ENCODE measurements at places on chromosomes 7 and 10. TPM values are rescaled to one million over a fixed set of nuclear protein-coding genes. Genes with fewer than 3 reads are reported as not detected.

The CNPY1 gene
- not detected for polyA plus RNA-seq

The UNC5B gene
- 8.7 TPM for polyA plus RNA-seq

The MYH16 gene
- not detected for polyA plus RNA-seq

The TRIM50 gene
- polyA plus RNA-seq, result not detected

The EXOC6 gene
- 4.6 TPM for polyA plus RNA-seq

The SEMA3A gene
- polyA plus RNA-seq, result 19.8 TPM

The LFNG gene
- polyA plus RNA-seq, result 3.2 TPM

The NME8 gene
- 1.3 TPM for polyA plus RNA-seq

The AVPI1 gene
- 8.9 TPM for polyA plus RNA-seq

The CALCR gene
- 0.59 TPM for polyA plus RNA-seq

The TMEM213 gene
- polyA plus RNA-seq, result 0.14 TPM

DNA sequence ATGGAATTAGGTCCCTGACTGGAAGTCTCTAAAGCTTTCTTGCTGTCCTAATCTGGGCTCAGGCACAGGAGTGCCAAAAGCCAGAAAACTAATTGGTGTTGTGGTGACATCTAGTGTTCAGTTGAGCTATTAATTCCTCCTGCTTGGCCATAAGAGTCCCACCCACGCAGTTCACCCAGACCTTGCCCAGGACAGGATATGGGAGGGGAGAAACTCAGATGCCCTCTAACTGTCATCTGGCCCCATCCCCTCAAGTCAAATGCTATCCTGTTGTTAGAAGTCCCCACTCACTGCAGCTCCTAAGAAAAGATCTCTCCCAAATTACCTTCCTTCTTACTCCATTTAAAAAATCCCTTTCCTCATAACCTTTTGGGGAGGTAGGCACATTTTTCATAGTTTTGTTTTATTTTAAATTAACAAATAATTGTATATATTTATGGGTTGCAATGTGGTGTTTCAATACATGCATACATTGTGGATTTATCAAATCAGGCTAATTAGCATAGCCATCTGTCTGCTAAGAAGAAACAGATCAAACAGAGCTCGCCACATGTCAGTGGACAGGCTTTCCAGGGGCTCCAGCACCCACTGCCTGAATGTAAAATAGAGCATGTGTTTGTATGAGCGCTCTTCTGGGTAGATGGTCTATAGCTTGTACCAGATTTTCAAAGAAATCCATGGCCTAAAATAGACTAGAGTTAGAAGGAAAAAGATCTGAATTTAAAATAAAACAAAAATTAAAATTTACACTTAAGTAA lies 84.0 kb downstream of the GSAP start:
- DNase-seq, result peak; percentile 82

DNA sequence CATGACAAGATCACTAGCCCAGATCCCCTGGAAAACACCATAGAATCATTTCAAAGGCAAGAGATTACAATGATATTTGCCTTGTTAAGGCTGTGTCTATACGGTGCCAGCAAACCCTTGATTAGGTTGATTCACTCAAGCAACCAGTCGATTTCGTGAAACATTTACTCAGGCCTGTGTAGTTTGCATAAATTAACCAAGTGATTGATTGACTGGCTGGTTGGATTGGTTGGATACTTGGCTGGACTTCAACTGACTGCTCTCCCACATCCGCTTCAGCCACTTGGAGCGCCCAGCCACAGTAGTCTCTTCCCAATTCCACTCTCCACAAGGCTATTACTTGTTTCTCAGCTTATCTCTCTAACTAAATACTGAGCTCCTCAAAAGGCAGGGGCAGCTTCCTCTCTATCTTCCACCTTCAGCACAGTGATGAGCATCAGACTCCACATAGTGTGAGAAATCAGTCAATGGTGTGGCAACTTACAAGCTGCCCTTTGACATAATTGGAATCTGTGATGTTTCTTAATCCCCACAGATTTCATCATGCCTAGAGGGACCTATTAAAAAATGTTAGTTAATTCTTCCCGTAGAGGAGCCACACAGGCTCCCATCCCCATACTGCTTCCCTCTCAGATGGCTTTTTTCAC lies 217.4 kb downstream of the GRM8 start:
- no peak for DNase-seq

DNA sequence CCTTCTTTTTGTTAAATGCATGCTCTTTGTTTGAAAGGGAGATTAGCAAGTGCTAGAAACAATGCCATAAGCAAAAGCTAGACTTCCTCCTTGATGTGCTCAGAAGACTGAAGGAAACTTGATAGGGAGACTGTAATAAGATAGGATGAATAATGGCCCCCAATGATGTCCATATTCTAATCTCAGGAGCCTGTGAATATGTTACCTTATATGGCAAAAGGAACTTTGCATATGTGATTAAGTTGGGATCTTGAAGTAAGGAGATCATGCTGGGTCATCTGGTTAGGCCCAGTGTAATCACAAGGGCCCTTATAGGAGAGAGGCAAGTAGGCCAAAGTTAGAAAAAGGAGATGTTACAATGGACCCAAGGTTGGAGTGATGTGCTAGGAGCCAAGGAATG lies 13.6 kb upstream of the LIPM start:
- no peak for DNase-seq

- DNase-seq, result no peak
These were observed 1506.2 kb upstream of the LRRTM3 start for GRCh38 chr10:65419629-65420028.

GRCh38 chr7:140475747-140476333 lies 3.5 kb downstream of the MKRN1 start:
- DNase-seq, result peak; percentile 82

GRCh38 chr7:55550010-55550663 lies 22.2 kb downstream of the VOPP1 start:
- DNase-seq, result no peak

- DNase-seq, result no peak
These were observed 16.0 kb downstream of the CHRM2 start for GRCh38 chr7:136884492-136884891.

DNA sequence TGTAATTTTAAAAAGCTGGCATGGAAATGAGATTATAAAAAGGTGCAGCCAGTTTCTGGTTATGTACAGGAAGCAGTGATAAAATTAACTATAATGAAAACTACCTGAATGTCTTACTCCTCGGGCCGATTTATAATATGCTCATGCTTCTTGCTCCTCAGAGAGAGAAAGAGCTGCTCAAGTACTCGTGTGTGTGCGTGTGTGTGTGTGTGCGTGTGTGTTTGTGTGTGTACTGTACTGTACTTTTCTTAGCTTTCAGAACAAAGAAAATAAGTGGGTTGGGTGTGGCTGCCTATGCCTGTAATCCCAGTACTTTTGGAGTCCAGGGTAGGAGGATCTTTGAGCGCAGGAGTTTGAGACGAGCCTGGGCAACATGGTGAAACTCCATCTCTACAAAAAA lies 96.6 kb upstream of the NMT2 start:
- DNase-seq, result no peak

- DNase-seq, result no peak
These were observed 483.0 kb upstream of the C7orf33 start for GRCh38 chr7:148107443-148108127.

GRCh38 chr10:122116331-122116730 lies 127.4 kb downstream of the TACC2 start:
- no peak for DNase-seq

DNA sequence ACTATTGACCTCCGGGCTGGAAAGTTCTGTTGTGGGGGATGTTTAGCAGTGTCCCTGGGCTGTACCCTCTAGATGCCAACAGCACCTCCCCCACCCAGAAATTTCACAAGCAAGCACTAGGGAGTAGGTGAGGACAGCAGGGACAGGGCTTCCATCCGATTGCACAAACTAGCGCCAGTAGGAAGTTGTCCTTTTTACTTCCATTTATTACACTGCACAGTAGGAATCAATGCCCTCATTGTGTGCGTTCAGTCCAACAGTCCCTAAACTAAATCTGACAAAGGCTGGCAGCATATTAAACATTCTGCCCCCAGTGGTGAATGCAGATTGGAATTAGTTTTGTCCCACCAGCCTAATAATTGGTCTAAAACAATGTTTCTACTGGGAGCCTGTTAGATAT lies 6.4 kb upstream of the SOSTDC1 start:
- no peak for DNase-seq

GRCh38 chr10:43166880-43167497 lies 28.7 kb downstream of the CSGALNACT2 start:
- no peak for DNase-seq

DNA sequence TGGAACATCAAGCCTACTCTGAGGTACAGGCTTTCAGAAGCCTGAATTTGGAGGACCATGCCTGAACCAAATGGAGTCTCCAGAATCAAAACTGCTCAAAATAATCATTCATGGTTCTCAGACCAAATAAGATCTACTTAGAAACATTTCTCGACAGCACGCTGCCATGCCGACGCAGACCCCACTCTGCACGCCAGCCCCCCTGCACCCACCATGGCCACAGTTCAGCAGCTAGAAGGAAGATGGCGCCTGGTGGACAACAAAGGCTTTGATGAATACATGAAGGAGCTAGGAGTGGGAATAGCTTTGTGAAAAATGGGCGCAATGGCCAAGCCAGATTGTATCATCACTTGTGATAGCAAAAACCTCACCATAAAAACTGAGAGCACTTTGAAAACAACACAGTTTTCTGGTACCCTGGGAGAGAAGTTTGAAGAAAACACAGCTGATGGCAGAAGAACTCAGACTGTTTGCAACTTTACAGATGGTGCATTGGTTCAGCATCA lies 6.6 kb upstream of the KMT2C start:
- DNase-seq, result no peak

Data from GM23338 (cell line).